ENCODE measurements at places on chromosomes 7 and 10.

DNA sequence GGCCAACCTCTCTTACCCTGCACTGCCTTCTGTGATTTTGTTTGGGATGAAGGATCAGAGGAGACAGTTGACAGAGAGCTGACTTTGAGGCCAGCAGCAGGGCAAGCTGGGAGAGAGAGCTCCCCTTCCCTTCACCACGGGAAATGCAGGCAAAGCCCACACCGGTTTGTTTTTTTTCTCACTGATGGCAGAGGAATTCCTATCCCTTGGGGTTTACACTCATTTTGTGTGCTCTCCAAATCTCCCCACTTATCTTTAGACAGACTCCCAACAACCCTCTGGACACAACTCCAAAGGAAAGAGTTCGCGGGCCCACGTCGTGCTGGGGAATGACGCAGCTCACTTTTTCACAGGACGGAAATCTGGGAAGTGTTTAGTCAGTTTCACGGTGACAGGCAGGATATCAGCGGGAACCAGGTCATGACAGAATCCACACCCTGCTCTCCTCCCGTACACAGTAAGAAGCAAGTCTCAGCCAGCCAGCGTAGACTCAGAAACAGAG lies 68.3 kb upstream of the FAM171A1 start:
- no peak for DNase-seq

- no peak for DNase-seq
Observed at GRCh38 chr10:103748020-103748419, 107.4 kb downstream of the SH3PXD2A start.

DNA sequence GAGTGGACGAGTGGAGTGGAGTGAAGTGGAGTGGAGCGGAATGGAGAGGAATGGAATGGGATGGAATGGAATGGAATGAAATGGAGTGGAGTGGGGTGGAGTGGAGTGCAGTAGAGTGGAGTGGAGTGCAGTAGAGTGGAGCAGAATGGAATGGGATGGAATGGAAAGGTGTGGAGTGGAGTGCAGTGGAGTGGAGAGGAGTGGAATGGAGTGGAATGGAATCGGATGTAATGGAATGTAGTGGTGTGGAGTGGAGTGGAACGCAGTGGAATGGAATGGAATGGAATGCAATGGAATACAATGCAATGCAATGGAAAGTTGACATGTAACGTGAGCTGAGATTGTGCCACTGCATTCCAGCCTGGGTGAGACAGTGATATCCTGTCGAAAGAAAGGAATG lies 46.4 kb downstream of the ZNF716 start:
- no peak for DNase-seq

GRCh38 chr10:122010405-122011050 lies 21.6 kb downstream of the TACC2 start:
- DNase-seq: no peak

DNA sequence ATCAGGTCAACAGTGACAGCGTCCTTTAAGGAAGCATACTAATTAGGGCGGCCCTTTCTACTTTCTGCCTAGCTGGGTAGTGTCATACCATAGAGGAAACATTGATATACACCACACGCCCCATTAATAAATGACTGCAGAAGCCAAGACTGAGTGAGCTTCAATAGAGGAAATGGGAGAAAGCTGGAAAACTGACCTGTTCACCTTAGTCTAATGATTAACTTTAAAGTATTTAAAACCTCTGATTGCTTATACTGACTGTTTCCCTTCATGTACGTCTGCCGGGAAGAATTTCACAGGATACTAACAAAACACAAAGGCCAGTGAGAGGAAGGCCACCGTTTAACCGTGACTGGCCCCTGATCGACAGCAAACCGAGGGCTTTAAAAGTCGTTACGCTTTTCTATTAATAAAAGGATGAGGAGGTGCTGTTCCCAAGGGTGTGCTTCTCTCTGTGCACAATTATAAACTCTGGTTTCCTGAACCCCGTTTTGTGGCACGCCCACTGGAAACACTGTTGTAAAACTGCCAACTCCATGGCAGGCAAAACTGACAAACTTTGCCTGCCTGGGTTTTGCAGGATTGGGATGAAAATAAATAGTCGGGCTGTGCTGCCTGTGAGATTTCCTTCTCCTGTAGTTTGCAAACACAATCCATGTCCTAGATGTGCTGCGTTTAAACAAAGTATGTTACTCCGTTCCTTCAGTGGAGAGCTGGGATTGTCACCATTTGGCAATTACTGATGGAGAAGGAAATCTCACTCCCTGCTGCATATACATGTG lies 137.6 kb downstream of the NRP1 start:
- no peak for DNase-seq
